ENCODE measurements at places on chromosomes 11 and 22.
A peak's percentile ranks its signal among the peaks of the same experiment; 100 is the strongest.

DNA sequence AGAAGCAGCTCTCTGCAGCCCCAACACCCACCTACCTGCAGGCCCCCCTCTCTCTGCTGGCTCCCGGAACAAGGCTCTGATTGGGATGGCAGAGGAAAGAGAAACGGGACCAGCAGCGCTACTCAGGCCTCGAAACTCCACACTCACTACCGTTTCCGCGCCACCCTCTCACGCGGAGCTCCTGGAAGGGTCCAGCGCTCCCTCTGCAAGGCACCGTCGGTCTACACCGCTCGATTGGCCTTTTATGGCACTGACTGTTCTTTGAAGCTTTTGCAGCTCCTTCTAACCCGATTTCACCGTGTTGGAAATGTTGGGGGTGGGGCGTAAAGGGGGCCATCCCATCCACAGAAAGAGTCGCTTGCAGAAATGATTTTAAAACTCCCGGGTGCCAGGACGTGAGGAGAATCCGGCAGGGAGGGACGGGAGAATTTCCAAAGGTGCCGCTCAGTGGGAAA, 323 bp upstream of the PANX1 start:
- DNase-seq, result no peak

DNA sequence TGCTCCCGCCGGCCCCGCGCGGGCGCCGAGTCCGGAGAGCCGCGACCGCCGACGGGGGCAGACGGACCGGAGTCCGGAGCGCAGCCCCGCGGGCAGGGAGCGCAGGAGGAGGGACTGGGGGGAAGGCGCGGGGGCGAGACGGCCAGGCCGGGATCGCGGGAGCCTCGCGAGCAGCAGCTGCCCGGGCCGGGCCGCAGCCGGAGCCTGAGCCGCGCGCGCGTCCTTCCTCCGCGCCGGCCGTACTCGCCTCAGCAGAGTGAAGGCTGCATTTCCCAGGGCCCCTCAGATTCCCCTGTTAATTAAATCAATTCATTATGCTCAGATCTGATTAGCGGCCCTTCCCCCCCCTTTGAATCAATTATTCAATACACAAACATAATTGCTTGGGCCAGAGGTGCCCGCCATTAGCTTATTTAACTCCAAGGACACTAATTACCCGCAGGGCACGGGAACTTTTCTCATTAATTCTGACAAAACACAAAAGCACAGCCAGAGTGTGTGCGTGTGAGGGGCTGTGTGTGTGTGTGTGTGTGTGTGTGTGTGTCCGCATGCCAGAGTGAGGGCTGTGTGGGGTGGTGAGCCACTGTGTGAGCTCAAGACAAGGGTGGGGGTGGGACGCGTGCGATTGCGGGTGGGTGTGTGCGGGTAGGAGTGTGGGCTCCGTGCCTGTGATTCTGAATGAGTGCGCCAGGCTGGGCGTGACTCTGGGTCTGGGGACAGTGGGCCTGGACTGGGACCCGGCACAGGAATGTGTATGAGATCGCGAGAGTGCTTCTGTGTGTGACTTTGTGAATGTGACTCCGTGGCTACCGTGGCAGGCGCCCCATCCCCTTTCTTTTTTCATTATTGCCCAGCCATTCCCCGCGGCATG, 5.1 kb upstream of the LMO1 start:
- DNase-seq, result no peak

- no peak for DNase-seq
Measured at GRCh38 chr11:124122123-124122522, 6.9 kb downstream of the VWA5A start.

- no peak for DNase-seq
Measured at GRCh38 chr11:46508360-46508759, 85.5 kb downstream of the AMBRA1 start.

DNA sequence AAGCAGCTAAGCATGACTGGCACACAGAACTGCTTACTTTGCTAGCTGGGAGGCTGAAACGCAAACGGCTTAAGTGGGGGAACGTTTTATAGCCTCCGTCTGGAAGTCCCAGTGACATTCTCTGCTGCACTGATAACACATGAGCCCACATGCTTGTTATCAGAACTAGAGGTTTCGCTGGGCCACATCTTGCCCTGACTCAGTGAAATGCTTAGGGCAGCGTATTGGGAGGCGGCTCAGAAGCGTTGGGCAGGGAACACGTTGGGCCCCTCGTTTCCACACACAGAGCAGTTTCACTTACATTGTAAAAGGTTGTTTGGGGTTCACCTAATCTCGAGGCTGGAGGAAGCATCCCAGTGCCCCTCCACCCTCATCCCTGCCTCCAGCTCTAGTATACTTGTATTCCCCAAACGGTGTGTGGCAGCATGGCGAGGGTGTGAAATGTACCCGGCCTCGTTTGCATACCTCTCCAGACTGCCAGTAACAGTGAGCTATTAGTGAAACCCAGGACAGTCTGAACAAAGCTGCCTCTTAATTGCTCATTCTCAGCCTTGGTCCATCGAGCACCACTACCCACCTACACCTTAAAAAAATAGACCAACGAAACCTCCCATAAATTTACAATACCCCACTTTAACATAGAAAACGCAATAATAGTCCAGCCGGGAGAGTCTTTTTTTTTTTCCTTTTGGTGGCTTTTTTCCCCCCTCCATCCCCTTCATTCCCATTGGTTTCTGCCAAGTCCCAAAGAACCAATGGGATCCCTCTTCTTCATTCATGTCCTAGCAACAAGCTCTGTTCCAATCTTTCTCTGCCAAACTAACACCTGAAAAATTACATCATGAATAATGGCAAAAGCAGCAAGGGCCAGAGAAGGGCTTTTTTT, 218.8 kb upstream of the SORL1-AS1 start:
- no peak for DNase-seq

- DNase-seq, result no peak
Measured at GRCh38 chr11:34601609-34602008, 19.3 kb upstream of the EHF start.

DNA sequence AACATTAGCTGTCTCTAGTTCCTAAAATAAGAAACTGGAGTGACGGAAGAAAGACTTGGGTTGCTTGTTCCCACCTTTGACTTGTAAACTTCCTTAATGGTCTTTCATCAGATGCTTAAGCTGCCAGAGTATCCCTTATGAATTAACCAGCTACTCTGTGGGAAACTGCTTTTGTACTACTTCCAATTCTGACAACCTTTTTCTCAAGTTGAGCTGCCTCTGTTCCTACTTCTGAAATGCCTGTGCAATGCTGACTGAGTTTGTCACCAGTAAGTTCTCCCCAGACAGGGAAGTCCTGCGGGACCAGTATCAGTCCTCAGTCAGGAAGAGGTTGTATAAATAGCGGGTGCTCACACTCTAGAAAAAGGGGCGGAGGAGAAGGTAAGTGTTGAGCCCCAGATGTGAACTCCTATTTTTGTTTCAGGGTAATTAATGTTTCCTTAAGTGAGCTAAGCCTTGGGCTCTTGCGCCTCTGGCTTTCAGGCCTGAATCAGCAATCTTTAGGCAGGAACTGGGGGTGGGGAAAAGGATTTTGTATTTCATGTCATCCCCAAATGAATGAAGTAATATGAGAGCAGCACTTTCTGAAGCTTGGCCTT, 67.2 kb downstream of the CECR2 start:
- DNase-seq, result peak; percentile 39

DNA sequence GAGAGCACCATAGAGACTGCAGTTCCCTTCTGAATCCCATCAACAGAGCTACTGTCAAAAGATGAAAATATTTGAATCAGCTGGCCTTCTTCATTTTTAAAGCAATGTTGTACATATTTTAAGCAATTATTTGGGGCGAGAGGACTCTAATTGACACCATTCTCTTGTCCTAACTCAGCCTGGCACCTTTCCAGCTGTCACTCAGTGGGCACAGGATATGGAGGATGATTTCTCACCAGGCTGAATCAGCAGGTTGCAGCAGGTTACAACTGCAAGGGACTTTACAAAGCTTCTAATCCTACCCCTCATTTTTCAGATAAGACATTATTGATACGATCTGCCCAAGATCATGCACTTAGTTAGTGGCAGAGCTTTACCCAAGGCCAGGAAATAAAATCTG, 11.9 kb upstream of the WT1 start:
- no peak for DNase-seq

- DNase-seq, result no peak
Measured at GRCh38 chr11:103434073-103434411, 324.8 kb downstream of the DYNC2H1 start.

DNA sequence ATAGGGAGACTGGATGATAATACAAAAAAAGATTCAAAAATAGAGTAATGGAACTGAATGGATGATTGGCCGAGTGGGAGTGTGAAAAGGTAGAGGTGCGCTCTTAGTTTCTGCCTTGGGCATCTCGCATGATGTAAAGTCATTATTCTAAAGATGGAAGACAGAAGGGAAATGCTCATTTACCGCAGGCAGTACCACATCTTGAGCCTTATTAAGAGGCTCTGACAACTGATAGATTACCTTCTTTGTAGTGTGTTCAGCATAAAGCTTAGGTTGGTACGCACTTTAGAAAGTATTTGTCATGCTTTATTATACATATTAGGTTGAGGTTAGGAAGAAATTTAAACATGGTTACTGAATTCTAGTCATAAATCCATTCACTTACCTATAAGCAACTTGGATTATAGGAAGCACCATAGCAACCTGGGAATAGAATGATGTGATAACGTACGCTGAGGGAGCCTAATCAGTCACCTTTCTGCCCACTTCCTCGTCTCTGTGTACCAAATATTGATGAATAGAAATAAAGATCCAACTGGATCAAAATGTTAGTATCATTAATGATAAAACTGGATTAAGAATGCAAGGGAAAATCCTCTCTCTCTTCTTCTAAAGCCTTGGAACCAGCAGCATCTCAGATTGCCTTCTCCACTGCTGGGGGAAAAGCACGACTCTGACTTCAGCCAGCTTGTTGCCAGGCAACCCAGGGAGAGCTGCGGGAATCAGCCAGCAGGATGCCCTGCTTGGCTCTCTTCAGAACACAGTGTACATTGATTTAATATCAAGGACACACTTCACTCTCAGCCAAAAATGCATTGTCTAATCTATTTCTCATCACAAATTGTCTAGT, 29.0 kb upstream of the VWA5A start:
- no peak for DNase-seq

DNA sequence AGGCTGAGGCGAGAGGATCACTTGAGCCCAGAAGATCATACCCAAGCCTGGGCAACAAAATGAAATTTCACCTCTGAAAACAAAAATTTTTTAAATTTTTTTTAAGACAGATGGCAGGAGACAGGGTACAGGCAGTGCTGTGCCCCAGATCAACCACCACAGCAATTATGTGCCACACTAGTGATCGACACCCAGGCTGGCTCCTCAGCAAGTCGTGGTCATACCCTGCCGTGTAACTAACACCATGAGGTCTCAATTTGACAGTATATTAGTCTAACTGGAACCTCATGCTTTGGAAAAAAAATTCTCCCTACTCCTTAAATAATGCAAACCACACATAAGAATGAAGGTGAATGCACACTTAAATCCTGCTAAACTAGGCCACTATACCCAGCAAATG, 8.3 kb downstream of the SF3A1 start:
- DNase-seq, result no peak

- no peak for DNase-seq
Measured at GRCh38 chr11:2683806-2684205, 16.0 kb downstream of the KCNQ1OT1 start.

DNA sequence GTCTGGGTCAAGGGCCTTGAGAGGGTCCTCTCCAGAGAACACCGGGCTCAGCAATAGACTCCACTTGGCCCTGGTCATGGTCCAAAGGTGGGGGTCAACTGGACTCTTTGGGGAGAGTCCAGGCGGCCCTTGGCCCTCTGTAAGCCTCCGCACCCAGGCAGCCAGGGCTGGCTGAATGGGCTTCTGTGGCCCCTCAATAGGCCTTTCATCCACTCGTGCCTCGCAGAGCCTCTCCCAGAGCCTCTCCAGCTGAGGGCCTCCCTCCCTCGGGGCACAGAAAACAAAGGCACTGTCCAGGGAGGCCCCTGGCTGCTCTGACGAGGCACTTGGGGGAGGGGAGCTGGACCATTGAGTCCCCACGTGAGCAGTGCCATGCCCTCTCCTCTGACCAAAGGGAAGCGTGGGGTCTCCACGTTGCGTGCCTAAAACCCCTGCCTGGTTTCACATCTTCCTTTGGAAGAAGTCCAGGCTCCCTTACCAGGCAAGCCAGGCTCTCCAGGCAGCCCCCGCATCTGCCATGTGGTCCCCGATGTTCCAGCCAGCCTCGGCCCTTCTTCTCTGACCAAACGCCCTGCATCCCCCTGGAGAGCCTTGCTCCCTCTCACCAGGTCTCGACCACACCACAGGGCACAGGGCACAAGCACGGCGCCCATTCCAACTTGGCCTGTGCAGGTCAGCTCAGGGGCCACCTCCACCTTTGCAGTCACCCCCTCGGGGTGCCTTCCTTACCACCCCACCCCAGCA, 15.5 kb downstream of the KIAA0930 start:
- DNase-seq, result no peak

DNA sequence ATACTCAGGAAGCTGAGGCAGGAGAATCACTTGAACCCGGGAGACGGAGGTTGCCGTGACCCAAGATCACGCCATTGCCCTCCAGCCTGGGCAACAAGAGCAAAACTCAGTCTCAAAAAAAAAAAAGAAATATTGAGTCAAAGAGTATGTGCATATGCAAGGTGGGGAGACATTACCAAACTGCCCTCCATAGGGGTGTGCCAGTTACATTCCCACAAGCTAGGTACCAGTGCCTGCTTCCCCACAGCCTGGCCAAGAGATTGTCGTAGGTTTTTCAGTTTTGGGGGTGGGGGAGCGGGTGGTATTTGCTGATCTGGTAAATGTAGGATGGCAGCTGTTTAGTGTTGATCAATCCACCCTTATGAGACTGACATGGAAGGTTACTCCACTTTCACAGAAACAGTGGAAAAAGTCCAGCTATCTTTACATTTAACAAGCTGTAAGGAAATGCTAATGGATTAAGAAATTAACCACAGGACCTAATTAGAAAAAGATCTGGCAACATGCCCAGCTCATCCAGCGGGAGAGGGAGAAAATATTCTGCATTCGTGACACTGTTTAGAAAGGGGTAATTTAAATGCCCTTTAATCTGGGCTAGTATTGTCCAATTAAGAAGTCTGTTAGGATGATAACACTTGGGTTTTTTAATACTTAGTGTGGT, 89.4 kb downstream of the PACS1 start:
- DNase-seq, result no peak

DNA sequence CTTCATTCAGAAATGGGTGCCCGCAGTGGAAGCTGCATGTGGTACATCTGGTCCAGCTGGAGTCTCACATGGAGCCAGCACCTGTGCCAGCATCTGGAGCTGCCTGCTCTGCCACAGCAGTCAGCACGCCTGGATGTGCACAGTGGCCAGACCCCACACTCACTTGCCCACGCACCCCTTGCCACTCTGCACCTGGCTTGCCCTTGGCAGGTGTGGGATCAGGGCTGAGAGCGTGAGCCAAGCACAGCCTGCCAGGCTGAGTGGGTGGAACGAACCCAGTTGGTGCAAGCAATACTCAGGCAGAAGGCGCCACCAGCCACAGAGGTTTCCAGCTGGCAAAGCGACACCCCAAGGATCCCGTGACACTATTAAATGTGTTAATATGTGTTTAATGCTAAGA, 95.5 kb upstream of the AMOTL1 start:
- DNase-seq, result no peak
